ENCODE measurements at places on chromosomes 2 and 18.

GRCh38 chr18:9184998-9185613 lies 48.5 kb downstream of the ANKRD12 start:
- DNase-seq = no peak

DNA sequence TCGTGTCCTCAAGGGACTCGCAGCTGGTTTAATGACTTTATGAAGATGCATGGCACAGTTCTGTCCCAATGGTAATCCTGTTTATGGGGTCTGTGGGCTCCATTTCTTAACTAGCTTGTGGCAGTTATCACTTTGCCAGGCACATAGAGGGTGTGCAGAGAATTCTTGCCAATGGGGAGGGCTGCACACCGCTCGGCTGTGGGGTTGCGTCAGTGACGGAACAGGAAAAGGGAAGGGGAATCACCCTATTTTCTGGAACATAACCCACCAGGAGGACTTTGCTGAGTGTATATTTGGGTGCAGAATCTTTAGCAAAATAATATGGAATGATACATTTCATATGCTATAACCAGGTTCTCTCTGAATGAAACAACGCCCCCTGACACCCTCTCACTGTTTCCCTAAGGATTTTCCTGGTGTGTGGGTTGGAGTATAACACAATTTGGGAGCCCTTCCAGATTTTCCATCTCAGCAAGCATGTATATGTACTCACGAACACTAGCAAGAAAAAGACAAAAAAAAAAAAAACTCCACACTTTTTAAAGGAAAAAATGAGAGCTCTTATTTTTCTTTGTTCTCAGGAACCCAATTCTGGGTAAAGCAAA lies 43.9 kb upstream of the TRIB2 start:
- no peak for DNase-seq

- DNase-seq = no peak
Measured at GRCh38 chr18:48644029-48644428, 105.2 kb downstream of the CTIF start.

DNA sequence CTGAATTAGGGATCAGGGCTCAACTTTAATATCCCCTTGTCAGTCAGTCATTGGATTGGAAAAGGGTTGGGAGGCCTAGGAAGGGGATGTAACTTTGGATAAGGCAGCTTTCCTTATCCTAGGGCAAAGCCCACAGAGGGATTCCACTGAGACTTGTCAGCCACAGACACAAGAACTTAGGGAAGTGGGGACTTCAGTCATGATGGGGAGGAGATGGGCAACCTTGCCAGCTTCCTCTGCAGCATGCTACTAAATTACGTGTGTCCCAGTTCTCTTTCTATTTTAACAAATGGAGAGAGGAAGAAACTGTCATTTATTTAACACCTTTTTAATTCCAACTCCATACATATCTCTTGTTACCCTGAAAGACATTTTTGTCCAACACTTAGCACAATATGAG lies 237.8 kb downstream of the WDR7 start:
- no peak for DNase-seq

DNA sequence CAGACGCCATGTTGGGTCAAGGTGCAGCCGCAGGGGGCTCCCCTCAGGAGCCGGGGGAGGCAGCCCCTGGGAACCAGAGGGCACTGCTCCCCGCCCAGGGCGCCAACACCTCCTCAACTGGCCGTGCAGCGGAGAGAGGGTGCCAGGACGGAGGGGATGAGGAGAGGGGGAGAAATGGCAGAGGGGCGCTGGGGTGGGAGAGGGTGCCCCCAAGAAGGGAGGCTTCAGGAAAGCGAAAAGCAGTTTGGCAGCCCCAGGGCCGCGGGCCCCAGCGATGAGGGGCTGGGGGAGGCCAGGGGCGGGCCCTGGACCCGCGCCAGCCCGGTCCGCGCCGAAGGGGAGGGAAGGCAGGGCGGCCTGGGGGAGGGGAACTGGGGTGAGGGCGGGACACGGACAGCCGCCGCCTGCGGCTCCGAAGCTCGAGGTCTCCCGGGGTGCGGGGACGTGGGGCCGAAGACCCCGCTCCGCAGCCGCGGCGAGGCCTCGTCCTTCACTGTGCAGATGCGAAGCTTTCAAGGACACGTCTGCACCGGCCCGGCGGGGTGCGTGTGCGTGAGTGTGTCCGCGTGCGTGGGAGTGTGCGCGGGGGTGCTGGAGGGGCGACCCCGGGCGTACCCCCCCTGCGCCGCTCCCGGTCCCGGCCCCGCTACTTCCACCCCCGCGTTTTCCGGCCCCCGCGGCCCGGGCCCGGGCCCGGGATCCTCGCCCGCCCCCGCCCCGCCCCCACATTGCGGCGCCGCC lies 1.4 kb downstream of the DNMT3A start:
- DNase-seq = no peak

GRCh38 chr18:79896738-79897137 lies 54.7 kb downstream of the SLC66A2 start:
- no peak for DNase-seq

DNA sequence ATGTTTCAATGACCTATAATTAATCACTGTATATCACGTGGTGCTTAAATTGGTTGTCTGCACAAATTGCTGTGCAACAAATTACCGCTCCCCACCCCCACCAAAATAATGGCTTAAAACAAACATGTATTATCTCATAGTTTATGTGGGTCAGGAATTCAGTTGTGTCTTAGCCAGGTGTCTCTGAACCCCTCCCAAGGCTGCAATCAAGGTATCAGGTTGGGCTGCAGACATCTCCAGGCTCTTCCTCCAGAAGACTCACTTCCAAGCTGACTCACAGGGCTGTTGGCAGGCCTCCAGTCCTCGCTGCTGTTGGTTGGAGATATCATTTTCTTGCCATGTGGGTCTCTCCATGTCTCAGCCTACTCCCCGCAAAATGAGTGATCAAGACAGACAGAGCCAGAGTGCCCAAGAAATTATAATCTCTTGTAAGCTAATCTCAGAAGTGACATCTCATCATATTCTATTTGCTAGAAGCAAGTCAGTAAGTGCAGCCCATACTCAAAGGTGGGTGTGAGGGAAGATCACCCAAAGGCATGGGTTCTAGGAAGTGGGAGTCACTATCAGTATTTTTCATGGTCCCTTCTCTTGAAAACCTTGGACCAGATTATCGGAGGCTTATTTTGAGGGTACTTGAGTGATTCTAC lies 38.4 kb downstream of the SPC25 start:
- DNase-seq = no peak

DNA sequence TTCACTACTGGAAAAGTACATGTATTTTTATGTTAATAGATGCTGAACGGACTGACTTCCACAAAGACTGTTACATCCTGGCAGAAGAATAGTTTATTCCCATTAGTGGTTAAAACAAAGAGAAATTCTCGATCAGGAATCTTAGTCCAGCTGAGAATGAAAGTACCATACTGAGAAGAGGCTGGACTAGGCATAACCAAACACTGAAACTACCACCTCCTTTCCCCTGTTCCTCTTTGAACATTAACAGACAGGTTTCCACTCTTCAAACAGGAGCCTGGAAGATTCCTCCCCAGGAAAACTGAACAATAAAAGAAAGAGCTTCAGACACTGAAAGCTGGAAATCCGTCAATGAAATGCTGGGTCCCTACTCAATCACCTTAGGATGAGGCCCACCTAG lies 25.8 kb downstream of the LDAH start:
- no peak for DNase-seq

DNA sequence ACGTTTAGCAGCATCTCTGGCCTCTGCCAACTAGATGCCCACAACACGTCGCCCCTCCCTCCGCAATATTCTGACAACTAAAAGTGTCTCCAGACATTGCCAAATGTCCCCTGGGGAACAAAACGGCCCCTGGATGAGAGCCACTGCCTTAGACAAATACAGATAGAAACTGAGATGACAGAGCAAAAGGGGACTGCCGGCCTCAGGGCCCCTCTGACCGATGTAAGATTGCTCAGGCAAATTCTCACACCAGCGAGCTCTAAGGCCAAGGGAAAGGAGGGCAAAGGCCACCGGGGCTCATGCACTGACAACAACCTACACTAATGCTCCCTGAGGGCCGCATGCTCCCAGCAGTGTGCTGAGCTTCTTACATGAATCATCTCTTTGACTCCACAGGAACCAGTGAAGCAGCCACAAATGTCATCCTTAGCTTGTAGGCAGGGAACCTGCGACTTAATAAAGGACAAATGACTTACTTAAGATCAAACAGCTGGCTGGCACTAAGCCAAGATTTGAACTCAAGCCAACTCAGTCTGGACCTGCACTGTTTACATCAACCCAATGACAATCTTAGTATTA lies 228.5 kb downstream of the TTC32 start:
- no peak for DNase-seq

- DNase-seq = no peak
Measured at GRCh38 chr2:118227698-118228508, 139.6 kb downstream of the INSIG2 start.

DNA sequence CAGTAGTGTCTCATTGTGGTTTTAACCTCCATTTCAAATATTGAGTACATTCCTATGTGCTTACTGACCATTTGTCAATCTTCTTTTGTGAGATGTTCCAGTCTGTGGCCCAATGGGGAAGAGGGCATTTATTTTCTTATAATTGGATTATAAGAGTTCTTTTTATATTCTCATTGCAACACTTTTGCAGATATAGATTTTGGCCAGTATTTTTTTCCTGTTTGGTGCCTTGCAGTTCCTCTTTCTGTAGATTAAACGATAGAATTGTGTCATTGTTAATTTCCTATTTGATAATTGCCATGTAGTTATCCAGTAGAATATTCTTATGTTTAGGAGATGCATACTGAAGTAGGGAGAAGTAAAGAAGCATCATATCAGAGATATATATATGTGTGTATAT lies 56.4 kb upstream of the CYTIP start:
- DNase-seq = no peak

DNA sequence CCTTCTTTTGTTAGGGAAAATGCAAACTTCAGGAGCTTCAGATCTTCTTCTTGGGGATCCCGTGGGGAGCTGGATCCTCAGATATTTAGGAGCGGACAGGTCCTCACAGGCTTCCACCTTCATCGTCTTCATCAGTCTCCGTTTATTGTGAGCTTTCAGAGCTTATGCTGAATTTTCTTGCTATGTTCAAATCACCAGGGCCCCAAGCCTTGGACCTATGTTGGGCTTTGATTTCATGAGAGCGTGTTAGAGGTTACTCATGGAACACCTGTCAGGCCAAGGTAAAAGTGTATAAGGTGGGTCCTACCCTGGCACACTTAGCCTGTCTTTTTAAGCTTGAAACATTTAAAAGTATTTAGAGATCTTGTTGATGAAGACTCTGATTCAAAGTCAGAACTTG lies 212.9 kb downstream of the FAM210A start:
- no peak for DNase-seq

DNA sequence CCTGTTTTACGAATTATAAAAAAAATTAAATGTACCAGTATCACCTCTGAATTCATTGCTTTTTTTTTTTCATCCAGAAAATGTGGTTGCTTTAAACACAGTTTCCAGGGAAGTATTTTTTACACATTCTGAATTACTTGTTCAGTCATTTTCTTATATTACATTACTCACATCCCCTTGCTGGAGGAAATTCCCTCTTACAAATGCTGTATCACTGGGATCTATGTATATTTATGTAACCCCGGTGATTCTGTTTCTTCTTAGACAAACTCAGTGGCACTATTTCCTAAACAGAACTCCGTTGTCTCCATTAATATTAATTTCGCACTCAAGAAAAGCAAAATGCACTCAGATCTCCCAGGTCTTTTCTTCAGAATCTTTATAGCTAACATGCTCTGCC lies 1078.5 kb upstream of the ZEB2 start:
- DNase-seq = no peak

GRCh38 chr2:126736133-126736874 lies 80.3 kb downstream of the GYPC start:
- no peak for DNase-seq

DNA sequence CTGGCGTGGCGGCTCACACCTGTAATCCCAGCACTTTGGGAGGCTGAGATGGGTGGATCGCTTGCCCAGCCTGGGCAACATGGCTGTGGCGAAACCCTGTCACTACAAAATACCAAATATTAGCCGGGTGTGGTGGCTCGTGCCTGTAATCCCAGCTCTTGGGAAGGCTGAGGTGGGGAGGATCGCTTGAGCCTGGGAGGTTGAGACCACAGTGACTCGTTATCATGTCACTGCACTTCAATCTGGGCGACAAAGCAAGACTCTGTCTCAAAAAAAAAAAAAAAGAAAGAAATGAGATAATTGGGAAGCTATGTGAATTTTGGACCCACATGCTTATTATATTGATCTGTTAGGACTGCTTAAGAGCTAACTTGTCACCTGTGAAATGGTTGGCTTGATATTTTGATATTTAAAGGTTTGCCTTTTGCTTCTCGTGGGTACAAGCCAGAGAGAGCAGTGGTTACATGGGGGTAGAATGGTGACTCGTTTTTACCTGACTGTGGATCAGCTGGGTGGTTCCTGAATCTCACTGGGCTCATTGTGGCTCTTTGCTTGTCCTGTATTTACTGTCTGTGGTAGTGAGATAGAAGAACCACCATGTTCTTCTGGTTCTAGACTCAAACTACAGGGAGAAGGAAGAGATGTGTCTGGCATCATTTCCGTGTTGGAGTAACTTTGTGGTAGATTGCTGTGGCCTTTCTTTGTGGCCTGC lies 28.9 kb downstream of the ZNF532 start:
- DNase-seq = no peak

- no peak for DNase-seq
Measured at GRCh38 chr18:45860971-45861370, 35.5 kb downstream of the SIGLEC15 start.

DNA sequence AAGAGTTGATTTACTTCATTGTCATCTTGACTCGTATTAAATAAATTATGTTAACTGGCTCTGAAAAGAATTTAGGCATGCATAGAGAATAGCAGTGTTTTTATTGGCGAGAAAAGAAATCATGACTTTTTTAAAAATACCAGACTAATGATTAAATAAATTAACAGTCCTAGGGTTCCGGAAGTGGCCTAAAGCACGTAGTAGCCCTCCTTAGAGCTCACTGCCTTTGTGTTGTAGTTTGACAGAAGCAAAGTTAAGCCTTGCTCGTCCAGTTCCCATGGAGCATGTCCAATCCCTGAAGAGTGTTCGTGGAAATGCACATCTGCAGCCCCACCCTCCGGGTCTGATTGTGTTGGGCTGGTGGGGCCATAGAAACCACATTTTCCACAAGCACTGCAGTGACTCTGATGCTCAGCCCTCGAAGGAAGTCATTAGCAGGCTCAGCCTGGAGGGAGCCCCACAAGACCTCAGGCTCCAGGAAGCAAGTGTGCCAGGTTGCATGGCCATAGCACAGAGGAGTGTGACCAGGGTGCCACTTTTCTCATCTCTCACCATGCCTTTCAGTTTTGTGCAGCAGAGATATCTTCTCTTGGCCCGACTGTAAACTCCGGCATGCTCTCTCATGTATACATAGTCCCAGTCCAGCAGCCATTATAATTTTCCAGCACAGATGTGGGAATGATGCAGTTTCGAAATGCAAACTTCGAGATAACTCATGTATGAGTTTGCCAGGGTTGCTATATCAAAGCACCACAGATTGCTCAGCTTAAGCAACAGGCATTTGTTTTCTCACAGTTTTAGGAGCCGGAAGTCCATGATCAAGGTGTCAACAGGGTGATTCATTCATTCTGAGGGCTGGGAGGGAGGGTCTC lies 188.6 kb upstream of the SH3BP4 start:
- no peak for DNase-seq
